Skeletal muscle cell (primary cell): ENCODE measurements at places on chromosomes 4 and X.

DNA sequence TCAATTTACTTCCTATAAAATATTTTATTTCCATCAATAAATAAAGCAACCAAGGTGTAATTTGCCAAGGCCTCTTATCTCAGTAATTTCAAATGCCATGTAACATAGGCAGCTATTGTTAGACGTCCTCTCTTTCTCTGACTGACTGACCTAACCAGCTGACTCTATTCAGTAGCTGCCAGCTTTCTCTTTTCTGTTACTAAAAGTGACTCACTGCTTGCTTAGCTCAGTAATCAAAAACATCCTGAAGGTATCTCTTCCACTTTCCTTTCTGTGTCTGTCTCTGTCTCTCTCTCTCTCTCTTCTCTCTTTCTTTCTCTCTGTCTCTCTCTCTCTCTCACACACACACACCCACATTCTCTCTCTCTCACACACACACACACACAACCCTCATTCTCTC is 134.2 kb downstream of the SPOCK3 start:
- DNase-seq: peak; percentile 4

- no peak for DNase-seq
These were observed 34.9 kb downstream of the STX18 start for GRCh38 chr4:4506961-4507360.

GRCh38 chr4:176872461-176872860 is 79.7 kb upstream of the VEGFC start:
- DNase-seq: no peak

- DNase-seq: no peak
These were observed 380.6 kb downstream of the RAB28 start for GRCh38 chr4:13103382-13104015.

- DNase-seq: no peak
These were observed 697.3 kb downstream of the CCSER1 start for GRCh38 chr4:90824266-90825150.

DNA sequence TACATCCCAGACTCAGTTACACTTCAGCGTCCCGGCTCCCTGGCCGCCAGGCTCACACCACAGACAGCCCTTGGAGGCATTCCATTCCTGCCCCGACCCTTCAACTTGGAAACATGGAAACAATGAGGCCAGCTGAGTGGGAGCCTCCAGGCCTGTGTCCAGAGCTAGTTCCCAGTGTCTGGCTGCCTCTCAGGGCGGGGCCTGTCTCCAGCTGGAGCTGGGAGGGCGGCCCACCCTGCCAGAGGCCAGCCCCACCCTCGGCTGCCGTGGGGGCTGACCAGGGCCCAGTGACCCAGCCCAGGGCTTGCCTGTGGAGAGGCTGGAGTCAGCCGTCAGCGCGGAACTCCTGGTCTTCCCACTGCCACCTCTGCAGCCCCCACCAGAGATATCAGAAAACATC is 37.4 kb upstream of the SPON2 start:
- DNase-seq: no peak

DNA sequence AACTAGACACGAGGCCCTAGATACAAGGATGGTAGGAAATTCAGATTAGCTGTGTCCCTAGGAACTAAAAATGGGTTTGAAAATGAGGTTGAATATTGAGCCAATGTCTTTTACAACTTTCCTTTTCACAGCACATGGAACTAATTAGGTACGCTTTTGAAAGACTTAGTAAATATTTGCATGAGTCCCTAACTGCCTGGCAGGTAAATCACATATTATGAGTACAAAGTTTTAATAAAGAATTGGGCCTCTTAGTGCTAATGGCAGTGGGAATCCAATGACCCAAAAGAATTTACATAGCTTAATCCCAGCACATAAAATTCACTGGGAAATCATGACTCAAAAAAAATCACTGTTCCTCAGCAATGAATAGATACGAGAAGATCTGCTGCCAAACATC is 16.8 kb downstream of the MUC7 start:
- no peak for DNase-seq

- no peak for DNase-seq
These were observed 120.4 kb downstream of the PCDH7 start for GRCh38 chr4:30840571-30840970.
